Stimulated activated CD4-positive, alpha-beta T cell treated with anti-CD3 and anti-CD28 coated beads, Interleukin-15, amount 100 ng/mL, for 1 hour (primary cell): ENCODE measurements at places on chromosomes 2 and 18.
A peak's percentile ranks its signal among the peaks of the same experiment; 100 is the strongest.

- DNase-seq, result no peak
Measured at GRCh38 chr18:31438402-31438801, 9.1 kb upstream of the DSG3 start.

- no peak for DNase-seq
Measured at GRCh38 chr2:105377871-105378270, 21.0 kb downstream of the FHL2 start.

DNA sequence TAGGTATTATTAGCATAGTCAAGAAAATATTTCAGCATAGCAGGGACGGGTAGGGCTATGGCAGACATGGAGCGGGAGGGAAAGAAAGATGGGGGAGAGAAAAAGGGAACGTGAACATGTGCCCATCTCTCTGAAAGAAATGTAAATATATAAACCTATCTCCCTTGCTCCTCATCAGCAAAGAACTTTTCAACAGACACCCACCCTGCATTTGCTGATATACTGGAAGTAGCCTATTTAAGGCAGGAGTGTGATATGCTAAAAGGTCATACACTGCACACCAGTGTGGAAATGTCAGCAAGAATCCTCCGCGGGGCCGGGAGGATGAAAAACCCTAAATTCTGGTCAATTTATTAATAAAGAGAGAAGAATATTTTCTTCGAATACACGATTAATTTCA, 1.7 kb downstream of the MBOAT2 start:
- no peak for DNase-seq

GRCh38 chr2:121617042-121617599, 32.1 kb downstream of the CLASP1 start:
- no peak for DNase-seq

- no peak for DNase-seq
Measured at GRCh38 chr2:2879781-2880180, 497.8 kb downstream of the EIPR1 start.

GRCh38 chr2:96580771-96581170, 44.2 kb downstream of the ARID5A start:
- no peak for DNase-seq

- DNase-seq, result no peak
Measured at GRCh38 chr2:69012310-69013141, 453 bp upstream of the ANTXR1 start.

DNA sequence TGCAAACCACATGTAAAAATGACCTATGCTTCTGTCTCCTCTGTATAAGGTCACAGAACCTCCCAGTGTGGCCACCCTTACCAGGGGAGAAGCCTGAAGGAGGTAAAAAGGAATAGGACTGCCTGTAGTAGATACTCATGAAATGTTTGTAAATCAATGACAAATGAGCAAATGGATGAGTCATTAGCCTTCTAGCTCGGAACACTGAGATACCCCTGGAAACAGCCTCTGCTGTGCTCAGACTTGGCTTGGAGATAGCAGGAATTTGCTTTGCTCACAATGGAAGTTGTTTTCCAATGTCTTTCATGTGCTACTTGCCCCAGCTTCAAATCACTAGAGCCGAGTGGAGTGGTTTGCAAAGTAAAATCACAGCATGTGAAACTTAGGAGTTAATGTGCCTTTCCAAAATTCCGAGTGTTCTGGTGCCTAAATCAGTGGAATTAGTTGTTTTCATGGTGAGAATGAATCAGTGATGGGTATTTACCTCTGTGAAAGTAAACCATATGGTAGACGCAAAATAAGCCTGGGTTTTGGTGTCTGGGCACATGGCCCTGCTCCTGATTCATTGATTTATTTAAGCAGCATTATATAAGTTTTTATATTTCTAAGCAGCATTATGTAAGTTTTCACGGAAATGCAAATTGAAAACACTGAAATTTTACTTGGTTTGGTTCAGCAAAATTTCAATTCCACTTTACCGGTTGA, 154.0 kb upstream of the MAP3K20 start:
- no peak for DNase-seq

- DNase-seq, result no peak
Measured at GRCh38 chr2:177668617-177669016, 276.0 kb downstream of the AGPS start.

DNA sequence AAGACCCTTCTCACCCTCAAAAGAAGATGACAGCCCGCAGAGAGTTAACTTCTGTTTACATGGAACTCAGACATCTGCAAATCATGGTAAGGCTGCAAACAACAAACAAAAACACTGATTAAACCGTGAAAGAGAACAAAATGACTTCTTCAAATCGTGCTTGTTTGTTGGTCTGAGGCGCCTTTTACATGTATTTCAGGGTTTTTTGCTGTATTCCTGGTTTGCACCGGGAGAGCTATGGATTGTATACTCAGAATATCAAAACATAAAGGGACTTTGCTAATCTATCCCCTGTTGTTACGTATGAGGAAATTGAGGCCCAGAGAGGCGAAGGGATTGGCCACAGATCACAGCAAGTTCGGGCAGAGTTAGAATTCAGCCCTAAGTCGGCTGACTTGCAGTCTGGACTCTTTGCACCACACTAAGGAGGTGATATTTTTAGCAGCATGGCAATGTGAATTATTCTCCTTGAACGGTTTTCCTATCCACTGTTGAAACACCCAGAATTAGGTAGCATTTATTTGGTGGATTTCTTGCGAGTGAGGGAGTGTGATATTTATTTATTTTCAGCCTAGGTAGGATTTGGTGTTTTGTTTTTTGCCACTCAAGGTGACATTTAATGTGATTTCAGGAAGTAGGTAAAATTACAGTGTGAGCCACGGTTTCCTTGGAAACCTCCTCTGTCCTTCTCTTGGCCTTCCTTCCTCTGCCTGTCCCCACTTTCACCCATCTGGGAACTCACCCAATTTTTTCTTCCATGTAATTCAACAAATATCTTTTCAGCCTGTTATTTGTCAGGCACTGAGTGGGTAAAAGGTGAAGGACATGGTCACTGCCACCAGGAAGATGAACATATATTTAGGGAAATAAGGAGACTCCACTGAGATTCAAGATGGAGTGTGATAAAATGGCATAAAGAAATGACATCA, 980 bp upstream of the PDE6D start:
- DNase-seq, result no peak

GRCh38 chr2:144240656-144241339, 279.1 kb downstream of the ZEB2 start:
- no peak for DNase-seq

DNA sequence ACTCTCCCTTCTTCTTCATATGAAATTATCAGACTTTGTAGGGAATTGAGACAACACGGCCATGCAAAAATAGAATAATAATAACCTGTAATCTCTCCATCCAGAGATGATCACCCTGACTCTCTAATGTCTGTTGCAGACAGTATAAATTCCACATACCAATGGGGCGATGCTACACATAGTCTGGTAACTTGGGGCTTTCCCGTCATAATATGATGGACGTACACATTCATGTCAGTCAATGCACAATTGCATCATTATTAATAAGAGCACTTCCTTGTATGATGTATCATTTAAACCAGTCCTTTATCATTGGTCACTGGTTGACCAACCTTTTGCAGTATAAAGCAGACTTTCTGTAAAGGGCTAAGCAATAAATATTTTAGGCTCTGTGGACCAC, 39.5 kb upstream of the SCLY start:
- DNase-seq, result no peak

- no peak for DNase-seq
Measured at GRCh38 chr2:38499548-38500282, 103.0 kb downstream of the HNRNPLL start.

GRCh38 chr18:24014986-24015638, 558 bp downstream of the TTC39C start:
- no peak for DNase-seq

DNA sequence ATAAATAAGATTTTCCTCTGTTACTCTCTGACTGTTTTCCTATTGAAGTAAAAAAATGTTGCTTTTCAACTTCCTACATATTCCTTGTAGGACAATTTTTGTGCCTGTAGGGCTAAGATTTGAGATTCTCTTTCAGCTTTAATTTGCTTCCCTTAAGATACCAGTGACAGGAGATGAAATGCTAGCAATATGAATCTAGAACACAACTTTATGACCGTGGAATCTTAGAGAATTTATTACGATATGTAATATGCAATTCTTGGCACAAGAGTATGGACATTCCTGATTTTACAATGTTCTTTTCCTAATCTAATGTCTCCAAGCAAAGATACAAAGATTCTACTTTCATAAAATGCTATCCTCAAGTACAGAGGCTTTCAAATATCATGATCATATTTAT, 180.9 kb downstream of the KCNE4 start:
- no peak for DNase-seq

- no peak for DNase-seq
Measured at GRCh38 chr2:29309090-29310029, 194.1 kb downstream of the CLIP4 start.

- no peak for DNase-seq
Measured at GRCh38 chr2:190344276-190344827, 963 bp downstream of the INPP1 start.

DNA sequence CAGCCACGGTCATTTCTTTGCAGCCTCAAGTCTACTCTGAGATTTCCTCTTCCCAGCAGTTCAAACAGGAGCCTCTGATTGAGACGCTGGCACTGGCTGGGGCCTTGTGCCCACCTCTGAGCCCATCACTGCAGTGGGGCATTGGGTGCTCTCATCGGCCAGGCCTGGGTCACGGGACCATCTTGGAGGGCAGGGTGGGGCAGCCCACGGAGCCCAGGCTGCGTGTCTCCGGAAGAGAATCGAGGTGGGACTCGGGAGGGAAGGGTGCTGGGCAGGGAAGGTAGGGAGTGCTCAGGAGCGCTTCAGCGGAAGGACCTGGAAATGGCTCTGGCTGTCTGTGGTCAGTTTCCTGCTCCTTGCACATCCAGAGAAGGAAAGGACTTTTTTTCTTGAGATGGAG, 82.4 kb downstream of the RTP5 start:
- DNase-seq, result no peak

- DNase-seq, result no peak
Measured at GRCh38 chr18:35376393-35376741, 770 bp downstream of the ZNF396 start.

GRCh38 chr2:191049728-191050639, 36.0 kb upstream of the STAT1 start:
- no peak for DNase-seq

- no peak for DNase-seq
Measured at GRCh38 chr2:43329637-43330036, 103.2 kb upstream of the ZFP36L2 start.

GRCh38 chr2:229712136-229712535, 2.2 kb downstream of the DNER start:
- DNase-seq, result no peak

DNA sequence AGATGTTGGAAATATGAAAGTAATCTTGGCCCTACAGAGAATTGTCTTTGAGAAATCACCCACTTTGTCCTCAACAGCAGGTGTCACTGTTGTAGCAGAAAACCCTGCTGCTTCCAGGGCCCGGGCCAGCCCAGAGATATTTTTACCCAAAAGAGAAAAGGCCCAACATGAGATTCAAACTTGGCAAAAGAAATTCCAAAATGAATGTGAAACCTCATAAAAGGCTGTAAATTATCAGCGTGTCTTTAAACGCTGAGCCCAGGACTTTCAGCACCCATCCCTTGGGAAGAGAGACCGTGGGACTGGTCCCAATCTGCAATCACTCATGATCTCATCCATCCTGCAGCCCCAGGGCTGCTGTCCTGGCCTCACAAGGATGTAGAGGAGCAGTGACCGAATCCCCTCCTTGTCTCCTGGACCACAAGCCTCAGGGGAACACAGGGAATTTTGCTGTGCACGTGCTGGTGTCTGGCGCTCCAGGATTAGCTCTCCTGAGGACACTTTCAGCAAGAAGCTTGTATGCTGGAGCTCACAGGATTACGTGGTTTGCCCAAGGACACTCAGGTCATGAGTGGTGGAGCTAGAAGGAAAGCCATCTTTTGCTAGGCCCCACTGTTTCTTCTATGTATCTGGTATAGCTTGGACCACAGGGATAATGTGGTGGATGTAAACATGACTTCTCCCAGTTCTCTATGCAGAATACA, 202.1 kb downstream of the RNF144A start:
- no peak for DNase-seq

GRCh38 chr2:153584244-153584643, 105.7 kb upstream of the RPRM start:
- no peak for DNase-seq

- no peak for DNase-seq
Measured at GRCh38 chr2:176385219-176385759, 116.0 kb downstream of the MTX2 start.

GRCh38 chr2:97728091-97728731, 14.8 kb downstream of the ZAP70 start:
- DNase-seq, result no peak

GRCh38 chr18:25516121-25516520, 164.2 kb upstream of the ZNF521 start:
- DNase-seq, result no peak

- no peak for DNase-seq
Measured at GRCh38 chr2:84891355-84892010, 10.6 kb upstream of the TRABD2A start.

- DNase-seq, result no peak
Measured at GRCh38 chr2:161030260-161031063, 129.8 kb upstream of the TANK start.

DNA sequence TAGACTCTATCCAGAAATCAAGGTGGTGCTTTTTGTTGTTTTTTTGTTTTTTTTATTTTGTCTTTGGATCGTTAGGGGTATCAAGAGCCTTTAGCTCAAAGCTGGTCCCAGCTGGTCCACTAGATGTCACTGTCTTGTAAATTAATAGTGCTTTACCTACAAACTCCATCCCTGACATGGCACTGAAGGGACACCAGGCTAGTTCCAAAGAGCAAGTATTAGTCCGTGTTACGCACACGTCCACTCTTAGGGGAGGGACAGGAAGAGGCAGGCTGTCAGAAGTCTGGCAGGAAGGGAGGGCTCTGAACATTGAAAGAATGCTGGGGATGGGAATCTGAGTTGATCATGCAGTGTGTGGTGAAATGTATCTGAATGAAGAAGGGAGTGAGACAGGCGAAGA, 85.9 kb upstream of the CCBE1 start:
- DNase-seq, result no peak

DNA sequence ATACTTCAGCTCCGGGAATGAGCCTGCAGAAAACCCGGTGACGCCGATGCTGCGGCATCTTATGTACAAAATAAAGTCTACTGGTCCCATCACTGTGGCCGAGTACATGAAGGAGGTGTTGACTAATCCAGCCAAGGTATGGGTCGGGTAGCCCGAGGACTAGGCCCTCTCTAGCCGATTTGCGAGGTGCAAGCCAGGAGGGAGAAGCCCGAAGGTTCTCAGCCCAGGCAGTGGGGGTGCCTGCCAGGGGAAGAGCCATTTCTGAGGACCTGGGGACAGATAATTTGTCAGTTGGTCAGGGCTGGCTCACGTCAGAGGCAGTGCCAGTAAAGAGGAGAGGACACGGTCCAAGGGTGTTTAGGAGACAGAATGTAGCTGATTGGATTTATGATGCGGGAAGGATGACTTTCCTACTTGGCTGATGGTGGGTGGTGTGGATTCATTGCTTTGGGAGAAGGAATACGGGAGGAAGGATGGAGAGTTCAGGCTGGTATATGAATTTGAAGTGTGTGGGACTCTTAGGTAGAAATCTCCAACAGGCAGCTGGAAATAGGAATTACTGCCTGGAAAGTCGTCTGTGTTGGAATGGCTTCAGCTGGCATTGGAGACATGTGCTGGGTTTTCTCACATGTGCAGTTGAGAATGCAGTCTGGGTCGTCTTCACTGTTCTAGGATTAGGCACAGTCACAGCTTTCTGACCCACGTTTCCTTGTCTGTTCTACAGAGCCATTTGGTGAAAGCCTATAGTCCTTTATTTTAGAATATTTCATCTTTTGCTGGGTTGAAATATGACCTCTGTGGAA, 874 bp downstream of the NDUFAF7 start:
- DNase-seq, result peak; percentile 0
